ENCODE measurements at places on chromosomes 1 and 21. TPM values are rescaled to one million over a fixed set of nuclear protein-coding genes. Genes with fewer than 3 reads are reported as not detected.
A peak's percentile ranks its signal among the peaks of the same experiment; 100 is the strongest.

- no peak overlapping the region for H3K4me3 ChIP-seq
- peak; percentile 26 for DNase-seq
- no peaks in the 10 kb centered on the region for H3K27me3 ChIP-seq
These were observed 23.2 kb downstream of the MORN1 start for GRCh38 chr1:2368053-2368744.

- peaks cover 31% of the 10 kb centered on the region for H3K36me3 ChIP-seq
- no peak overlapping the region for H3K4me3 ChIP-seq
- no peaks in the 10 kb centered on the region for H3K27me3 ChIP-seq
- DNase-seq, result peak; percentile 36
- no peak overlapping the region for H3K27ac ChIP-seq
- no peaks in the 10 kb centered on the region for H3K4me1 ChIP-seq
These were observed 32.3 kb downstream of the TMEM63A start for GRCh38 chr1:225849925-225850324.

Gene MORC3
- 37.4 TPM for total RNA-seq

Gene IKBKE
- total RNA-seq, result 18.8 TPM

- H3K4me1 ChIP-seq, result no peaks in the 10 kb centered on the region
- DNase-seq, result no peak
- no peak overlapping the region for H3K27ac ChIP-seq
- H3K4me3 ChIP-seq, result no peak overlapping the region
These were observed 22.1 kb downstream of the OMA1 start for GRCh38 chr1:58524353-58524945.

DNA sequence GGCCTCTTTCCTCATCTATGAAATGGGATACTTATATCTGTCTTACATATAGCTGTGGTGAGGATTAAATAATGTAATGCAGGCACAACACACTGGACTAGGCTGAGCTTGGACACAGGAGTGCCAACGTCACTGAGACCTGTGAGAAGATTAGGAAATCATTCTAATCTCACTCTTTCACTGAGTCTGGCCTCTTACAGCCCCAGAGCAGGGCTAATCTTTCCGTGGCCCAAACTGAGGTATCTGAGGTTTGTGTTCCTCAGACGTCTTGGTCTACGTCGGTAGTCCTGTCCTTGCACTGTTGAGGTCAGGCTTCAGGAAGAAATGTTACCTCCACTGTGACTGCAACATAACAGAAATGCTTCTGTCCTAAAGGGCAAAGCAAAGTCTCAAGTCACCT lies 22.6 kb upstream of the A3GALT2 start:
- H3K4me3 ChIP-seq, result no peak overlapping the region
- peaks cover 95% of the 10 kb centered on the region for H3K4me1 ChIP-seq
- H3K27me3 ChIP-seq, result no peaks in the 10 kb centered on the region
- H3K27ac ChIP-seq, result peak overlapping the region; percentile 96
- DNase-seq, result no peak

Gene TRNP1
- 6.5 TPM for total RNA-seq

DNA sequence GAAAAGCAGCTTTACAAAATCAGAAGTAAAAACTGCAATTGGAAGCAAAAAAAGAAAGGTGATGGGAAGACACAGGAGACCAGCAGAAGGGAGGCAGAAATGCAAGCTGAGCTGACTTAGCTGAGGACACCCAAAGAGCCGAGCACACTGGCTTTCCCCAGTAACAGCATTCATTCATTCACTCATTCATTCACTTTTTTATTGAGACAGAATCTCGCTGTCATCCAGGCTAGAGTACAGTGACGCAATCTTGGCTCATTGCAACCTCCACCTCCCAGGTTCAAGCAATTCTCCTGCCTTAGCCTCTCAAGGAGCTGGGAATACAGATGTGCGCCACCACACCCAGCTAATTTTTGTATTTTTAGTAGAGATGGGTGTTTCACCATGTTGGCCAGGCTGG lies 8.2 kb downstream of the ANGPTL7 start:
- no peak overlapping the region for H3K27ac ChIP-seq
- no peaks in the 10 kb centered on the region for H3K27me3 ChIP-seq
- peaks cover 32% of the 10 kb centered on the region for H3K36me3 ChIP-seq
- H3K4me1 ChIP-seq, result no peaks in the 10 kb centered on the region
- no peak for DNase-seq

Gene SH3BGR
- total RNA-seq, result 1.4 TPM

Gene DYNLT4
- total RNA-seq, result 0.36 TPM
